Umbilical cord (tissue), 2 donors: ENCODE measurements at places on chromosomes 16 and 17. TPM values are rescaled to one million over a fixed set of nuclear protein-coding genes. Genes with fewer than 3 reads are reported as not detected.

- no peak for DNase-seq
Observed at GRCh38 chr16:15682105-15682570, 32.1 kb downstream of the NDE1 start.

DNA sequence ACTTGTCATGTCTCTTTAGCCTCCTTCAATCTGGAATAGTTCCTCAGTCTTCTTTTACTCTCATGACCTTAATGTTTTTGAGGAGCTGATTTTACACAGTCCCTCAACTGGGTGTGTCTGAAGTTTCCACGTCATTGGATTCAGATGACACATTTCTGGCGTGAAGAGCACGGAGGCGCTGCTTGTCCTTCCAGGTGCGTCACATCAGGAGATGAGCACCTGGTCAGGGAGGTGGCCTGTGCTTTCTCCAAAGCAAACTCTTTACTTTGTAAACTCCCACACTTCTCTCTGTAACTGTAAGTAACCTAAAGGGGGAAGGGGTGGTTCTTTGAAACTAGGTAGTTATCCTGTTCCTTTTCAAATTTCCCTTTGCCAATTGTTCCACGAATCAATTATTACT, 52.5 kb upstream of the MNT start:
- DNase-seq: no peak

DNA sequence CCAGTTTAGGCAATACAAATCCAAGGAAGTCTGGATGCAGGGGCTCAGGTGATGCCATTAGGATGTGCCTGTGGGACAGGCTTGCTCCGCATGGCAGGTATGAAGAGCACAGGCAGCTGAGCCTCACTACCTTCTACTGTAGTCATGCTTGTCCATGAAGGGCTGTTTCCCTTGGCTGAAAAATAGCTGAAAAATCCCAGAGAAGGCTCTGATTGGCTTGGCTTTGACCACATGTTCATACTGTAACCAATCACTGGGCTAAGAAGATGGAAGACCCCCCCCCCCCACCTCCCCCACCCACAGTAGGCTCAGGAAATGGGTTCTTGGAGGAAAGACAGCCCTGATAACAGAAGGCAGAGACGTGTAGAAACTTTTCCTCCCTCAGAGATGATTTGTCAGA, 66.5 kb upstream of the LGALS9 start:
- DNase-seq: no peak

The NOL3 gene
- total RNA-seq: 17.1 TPM

The CPNE7 gene
- total RNA-seq: not detected

DNA sequence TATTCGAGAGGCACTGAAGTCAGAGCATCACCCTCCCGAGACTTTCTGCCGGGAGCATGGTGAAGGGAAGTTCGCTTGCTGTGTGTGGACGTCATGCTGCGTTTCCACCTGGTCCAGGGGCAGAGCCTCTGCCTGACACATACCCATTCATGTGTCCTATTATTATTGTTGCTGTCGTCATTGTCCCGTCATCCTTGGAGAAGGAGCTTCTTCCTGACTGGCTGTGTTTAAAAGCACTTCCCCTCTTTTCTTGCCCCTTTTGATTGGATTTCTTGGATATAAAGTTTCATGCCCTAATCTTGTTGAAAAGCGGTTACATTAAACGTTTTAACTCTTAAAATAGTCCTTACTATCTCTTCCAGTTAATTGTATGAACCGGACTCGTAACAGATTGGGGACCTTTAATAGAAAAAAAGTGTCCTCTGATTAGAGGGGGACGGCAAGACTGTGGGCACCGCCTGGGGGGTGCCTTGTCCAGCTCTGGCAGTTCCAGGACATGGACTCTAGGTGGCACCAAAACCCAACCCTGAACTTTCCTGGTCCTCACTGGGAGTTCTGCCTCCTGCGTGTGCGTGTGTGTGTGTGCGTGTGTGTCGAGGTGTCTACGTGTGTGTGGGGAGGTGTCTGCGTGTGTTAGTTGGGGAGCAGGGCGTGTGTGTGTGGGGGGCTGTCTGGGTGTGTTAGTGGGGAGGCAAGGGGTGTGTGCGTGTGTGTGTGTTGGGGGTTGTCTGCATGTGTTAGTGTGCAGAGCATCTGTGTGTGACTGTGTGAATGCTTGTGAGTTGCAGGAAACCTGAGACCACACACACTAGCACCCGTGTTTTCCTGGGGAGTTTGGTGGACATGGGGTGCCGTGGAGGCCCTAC, 133.3 kb upstream of the CIBAR2 start:
- DNase-seq: peak; percentile 77

The PKMYT1 gene
- total RNA-seq: 6.0 TPM

The C17orf67 gene
- total RNA-seq: 0.48 TPM

The LLGL1 gene
- 21.2 TPM for total RNA-seq

DNA sequence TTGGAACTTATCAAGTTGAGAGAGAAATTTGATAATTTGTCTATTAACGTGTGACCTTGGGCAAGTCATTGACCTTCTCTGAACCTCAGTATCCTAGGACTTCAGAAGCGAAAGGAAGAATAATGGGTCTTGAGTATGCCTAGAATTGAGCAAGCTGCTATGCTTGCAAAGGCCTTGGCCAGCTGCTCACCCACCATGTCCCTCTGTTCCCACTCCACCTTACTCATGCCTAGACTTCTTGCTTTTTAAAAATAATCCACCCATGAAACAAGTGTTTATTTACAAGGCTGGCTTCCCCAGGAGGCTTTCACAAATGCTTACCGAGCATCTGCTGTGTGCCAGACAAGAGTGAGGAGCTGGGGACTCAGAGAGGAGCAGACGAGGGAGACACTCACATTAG, 590.6 kb downstream of the MAF start:
- DNase-seq: no peak

DNA sequence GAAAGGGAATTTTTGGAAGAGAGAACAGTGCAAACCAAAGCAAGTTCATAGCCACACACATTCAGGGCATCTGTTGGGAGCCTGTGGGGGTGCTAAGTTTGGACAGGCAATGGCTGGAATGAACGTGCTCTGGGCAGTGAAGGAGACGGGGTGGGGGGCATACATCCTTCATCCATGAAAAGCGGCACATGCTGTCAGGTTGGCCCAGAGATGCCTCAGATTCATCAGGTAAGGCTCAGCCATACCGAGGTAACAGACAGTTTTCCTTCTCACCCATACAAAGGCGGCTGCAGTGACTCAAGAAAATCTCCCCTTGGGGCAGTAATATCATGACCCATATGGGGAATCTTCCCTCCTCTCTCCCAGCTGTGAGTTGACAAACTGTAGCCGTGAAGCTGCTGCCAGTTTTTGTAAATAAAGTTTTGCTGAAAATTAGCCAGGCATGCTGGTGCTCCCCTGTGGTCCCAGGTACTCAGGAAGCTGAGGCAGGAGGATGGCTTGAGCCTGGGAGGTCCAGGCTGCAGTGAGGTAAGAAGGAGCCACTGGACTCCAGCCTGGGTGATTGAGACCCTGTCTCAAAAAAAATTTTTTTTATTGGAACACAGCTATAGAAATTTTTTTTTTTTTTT, 9.2 kb upstream of the UBALD2 start:
- no peak for DNase-seq

DNA sequence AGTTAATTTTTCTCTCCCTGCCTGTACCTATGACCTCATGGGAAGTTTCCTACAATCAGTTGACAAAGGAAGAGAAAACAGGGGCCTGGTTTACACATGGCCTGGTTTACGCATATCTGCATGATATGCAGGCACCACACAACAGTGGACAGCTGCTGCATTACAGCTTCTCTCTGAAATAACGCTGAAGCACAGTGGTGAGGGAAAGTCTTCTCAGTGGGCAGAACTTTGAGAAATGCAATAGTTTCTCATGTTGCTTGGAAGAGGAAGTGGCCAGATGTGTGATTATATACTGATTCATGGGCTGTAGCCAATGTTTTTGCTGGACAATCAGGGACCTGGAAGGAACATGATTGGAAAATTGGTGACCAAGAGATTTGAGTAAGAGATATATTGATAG, 324.1 kb upstream of the GOT2 start:
- DNase-seq: no peak

DNA sequence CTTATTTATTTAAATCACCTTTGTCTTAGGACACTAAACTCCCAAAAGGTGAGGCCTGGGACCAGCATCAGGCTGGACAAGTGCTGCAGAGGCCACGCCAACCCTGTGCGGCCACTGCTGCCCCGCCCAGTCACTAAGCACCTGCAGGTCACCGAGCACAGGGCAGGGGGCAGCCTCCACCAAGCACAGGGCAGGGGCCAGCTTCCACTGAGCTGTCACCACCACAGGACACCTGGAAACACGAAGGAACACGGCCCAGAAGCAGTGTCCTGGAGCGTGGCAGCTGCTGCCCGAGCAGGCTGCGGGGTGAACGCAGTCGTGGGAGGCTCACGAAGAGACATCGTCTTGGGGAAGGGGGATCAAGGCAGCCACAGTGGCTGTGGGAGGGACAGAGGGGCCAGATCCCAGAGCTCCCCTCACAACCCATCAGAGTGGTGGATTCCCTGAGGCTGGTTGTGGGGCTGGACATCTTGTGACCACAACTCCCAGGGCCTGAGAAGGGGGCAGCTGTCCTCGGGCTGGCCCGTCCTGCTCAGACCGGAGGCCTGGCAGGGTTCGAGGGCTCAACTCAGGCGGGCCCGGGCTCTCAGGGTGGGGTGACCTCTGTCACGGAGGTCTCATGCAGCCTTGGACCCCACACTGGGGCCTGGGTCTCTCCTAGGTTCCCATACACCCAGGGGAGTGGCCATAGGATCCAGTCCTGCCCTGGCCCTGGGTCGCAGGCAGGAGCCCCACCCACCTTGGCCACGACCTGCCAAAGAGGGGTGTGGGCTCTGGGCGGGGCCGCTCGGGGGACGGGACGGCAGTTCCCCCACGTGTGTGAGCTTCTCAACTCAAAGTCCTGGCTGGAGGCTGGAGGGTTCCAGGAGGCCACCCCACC, 18.7 kb downstream of the RAB40B start:
- DNase-seq: no peak
